HT-29 (cell line): ENCODE measurements at places on chromosomes 1 and 21. TPM values are rescaled to one million over a fixed set of nuclear protein-coding genes. Genes with fewer than 3 reads are reported as not detected.

Gene ATP1A4
- total RNA-seq, result not detected in 2 replicates

- no peak for DNase-seq
These were observed 17.2 kb upstream of the MRPS14 start for GRCh38 chr1:175040324-175040879.

Gene CD1B
- not detected in 2 replicates for total RNA-seq

- DNase-seq, result no peak
These were observed 39.8 kb downstream of the UMODL1 start for GRCh38 chr21:42110691-42111469.

Gene AK5
- total RNA-seq, result not detected in 2 replicates

DNA sequence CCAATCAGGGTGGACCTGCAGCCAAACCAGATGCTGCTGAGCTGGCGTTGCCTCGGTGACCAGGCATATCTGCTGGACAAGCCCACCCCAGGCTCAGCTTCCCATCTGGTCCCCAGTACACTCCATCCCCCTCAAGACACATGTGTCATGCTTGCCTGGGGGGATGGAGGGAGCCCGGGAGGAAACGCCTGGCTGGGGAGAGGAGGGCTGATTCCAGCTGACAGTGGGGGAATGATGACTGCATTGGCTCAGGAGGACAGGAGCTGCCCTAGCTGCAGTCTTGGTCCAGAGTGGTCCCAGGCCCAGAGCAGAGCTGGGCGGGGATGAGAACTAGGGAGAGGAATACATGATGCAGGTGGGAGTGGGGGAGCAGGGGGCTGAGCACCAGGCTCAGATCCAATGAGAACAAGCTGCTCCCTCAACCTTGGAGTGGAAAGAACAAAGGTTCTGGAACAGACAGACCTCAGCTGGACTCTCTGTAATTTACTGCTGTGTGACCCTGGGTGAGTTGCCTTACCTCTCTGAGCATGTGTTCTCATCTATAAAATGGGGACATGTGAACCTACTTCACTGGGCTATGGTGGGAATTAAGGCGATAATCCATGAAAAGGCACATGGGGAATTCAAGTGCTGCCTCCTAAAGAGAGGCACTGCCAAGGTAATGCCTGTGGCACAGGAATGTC, 23.1 kb upstream of the ECE1 start:
- no peak for DNase-seq

GRCh38 chr1:169287280-169287679, 80.3 kb downstream of the NME7 start:
- DNase-seq, result no peak

Gene CELF3
- 0.08 and 0.97 TPM in 2 replicates for total RNA-seq

Gene KMO
- not detected in 2 replicates for total RNA-seq

DNA sequence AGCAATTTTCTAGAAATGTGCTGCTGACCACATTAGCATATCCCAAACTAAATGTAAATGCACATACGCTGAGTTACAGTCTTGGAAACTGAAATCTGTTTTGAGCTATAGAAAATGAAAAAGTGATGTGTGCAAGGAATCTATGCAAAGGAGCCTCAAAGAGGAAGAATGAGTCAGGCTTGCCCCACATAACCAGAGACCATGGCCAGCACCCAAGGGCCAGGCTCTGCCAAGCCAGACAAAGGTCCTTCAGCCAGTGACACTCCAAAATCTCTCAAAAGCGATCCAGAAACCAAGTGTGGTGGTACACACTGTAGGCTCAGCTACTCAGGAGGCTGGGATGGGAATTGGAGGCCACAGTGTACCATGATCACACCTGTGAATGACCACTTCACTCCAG, 195.2 kb downstream of the TOMM20 start:
- DNase-seq, result peak; percentile 16

Gene STYXL2
- total RNA-seq, result not detected in 2 replicates

Gene CFAP141
- not detected in 2 replicates for total RNA-seq

DNA sequence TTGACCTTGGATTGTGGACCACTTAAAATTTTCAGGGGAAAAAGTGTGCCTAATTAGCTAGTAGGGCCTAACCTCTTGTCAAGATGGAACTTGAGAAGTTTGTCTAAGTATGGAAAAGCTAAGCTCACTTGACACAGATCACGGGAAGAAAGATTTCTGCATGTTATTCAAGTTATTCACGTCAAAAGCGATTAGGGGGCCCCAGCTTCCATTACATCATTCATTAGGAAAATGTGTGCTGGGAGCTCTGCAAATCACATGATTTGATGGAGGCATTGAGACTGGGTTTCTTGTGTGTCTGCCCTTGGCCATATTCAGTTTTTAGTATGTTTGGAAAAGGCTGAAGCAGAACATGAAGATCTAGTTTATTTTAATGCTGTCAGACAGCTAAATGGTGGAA, 15.5 kb upstream of the POGZ start:
- DNase-seq, result no peak

GRCh38 chr1:179814546-179814838, 63.1 kb downstream of the TOR1AIP2 start:
- DNase-seq, result no peak

DNA sequence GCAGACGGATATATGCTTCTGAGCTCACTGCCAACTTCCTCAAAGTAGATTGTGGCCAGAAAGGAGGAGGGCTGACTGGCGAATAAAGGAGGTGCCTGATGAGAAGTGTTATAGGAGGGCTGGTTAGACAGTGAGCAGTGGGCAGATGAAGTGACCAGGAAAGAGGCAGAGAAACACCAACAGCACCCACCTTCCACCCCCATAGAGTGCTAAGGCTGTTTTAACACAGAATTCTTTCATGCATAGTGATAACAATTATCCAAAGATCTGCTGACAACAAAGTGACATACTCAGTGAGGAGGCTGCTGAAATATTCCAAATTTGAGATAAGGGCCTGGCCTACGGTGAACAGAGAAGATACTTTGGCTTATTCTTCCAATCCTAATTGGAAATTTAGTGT, 21.2 kb upstream of the MTR start:
- DNase-seq, result no peak

Gene KIF21B
- 3.8 and 4.8 TPM in 2 replicates for total RNA-seq

Gene KCNE1
- 0.05 and 0.31 TPM in 2 replicates for total RNA-seq

Gene DMRTA2
- not detected in 2 replicates for total RNA-seq

Gene TMEM269
- total RNA-seq, result 0.03 TPM in 1 of 2 replicates, not detected in the other

DNA sequence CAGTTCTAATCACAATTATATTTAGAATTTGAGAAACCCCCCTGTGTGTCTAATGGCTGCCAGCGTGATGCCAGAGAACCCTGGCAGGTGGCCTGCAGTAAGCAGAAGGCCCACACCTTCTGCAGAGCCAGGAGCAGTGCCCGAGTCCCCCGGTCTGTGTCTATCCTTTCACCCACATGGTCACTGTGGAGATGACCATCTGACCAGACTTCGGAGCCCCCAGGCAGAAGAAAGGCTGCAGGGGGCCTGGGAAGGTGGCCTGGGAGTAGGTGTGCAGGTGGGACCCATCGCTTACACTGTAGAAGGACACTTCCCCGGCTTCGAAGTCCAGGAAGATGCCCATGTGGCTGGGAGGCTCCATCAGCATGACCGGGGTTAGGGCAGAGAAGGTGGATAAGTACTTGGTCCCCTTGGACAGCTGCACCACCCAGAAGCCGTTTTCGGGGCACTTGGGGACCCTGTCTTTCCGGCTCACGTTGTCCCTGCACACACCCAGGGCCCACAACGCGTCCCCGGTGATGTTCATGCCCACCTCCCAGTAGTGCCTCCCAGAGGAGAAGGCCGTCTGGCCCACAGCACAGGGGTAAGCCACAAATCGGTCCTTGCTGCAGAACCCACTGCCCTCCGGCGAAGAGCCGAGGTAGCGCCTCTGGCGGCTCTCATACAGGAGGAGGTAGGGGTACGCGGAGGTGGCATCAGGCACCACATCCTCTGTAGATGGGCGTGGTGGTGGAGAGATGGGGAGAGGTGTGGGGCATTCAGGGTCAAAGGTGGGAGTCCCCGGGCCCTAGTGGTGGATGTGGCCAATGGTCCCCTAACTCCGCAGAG, 1.6 kb upstream of the TRIM11 start:
- no peak for DNase-seq

Gene EFCAB7
- total RNA-seq, result 1.2 and 1.4 TPM in 2 replicates

DNA sequence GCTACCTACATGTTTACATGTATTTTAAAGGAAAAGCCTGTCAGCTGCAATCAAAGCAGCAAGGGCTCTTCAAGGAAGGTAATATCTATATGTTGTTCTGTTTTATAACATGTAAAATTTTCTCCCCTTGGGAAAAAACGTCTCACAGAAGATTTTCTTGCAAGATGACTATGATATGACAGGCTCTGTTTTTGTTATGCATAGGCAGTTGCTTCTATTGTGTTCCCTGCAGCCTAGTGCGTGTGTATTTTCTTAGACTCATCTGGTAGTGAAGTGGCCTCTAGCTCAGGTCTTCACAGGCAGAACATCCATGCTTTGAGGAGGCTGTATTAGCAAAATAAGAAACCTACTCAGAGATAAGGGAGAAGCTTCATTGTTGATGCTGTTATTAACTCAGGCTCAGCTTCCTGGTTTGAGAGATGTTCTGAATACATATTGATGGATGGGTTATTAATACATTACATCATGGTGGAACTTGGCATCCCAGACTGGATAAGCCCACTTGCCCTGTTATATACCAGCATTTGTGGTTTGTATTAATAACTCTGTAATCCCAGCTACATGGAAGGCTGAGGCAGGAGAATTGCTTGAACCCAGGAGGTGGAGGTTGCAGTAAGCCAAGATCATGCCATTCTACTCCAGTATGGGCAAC, 35.8 kb downstream of the LAMC1 start:
- DNase-seq, result no peak

DNA sequence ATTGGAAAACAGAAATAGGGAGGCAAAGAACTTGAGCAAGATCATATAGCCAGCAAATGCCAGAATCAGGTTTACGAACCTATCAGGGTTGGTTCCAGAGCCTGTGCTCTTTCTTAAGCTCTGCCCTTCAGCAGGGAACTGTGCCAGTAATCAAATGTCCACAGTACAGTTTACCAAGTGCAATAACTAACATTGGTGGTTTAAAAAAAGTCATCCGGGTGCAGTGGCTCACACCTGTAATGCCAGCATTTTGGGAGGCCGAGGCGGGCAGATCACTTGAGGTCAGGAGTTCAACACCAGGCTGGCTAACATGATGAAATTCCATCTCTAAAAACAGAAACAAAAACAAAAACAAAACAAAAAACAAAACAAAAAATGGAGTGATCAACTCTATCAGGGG, 182.7 kb downstream of the LMX1A start:
- no peak for DNase-seq

DNA sequence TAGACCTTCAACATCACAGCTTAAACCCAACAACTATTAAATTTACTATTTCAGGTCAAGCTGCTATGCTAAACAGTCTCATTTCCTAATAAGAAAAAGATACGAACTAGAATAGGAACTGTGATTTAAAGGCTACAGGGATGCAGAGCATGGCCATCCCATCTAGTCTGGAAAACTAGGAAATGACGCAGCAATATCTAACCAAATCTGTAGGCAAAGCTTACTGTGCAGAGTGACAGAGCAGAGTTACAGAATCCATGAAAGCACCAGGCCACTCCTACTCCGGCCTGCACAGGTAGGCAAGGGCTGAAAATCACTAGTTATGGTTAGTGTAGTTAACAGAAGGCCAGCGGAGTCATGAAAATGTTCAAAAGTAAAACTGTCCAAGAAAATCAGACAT, 2.1 kb downstream of the HLCS start:
- DNase-seq, result no peak

GRCh38 chr1:201169971-201170532, 15.8 kb upstream of the TMEM9 start:
- DNase-seq, result no peak

DNA sequence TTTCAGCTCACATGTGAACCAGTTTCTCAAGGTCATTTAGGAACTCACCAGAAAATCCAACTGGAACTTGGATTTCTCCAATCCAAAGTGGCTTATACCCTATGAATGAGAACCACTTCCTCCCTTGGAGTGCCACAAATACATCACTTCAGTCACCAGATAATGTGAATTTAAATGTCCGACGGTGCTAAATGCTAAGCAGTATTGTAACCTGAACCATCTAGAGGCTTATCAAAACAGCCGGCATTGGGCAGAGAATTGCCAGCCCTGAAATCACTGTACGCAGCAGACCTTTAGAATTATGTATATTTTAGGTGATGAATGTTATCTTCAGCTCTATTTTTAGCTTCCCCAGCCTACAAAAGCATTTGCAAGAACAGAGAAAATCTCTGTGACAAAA, 76.8 kb upstream of the COX20 start:
- no peak for DNase-seq

DNA sequence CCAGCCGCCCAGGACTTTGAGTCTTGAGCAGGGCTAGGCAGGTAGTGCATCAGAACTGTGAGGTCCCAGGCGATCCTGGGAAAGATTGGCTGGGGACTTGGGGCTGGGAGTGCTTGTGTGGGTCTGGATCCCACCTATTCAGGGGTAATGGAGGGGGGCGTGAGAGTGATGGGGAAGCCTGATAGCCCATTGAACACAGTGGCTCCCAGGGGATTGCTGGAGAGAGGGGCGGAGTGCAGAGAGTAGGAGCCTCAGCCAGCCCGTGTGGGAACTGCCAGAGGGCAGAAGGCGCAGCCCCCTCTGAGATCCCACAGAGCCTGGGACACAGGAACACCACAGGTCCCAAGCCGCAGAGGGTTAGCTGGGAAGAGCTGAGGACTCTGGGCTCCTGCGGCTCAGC, 19.3 kb upstream of the PDZK1IP1 start:
- DNase-seq, result no peak

Gene DARS2
- total RNA-seq, result 11.1 and 14.5 TPM in 2 replicates

- DNase-seq, result no peak
These were observed 138.8 kb upstream of the HOOK1 start for GRCh38 chr1:59675936-59676335.

GRCh38 chr1:25023826-25024225, 93.8 kb upstream of the RUNX3 start:
- no peak for DNase-seq

Gene HRNR
- total RNA-seq, result not detected in 2 replicates

Gene GDAP2
- 6.3 and 7.9 TPM in 2 replicates for total RNA-seq

GRCh38 chr21:45149021-45149420, 74.6 kb downstream of the ADARB1 start:
- no peak for DNase-seq

- no peak for DNase-seq
These were observed 1201.1 kb upstream of the B3GALT2 start for GRCh38 chr1:194387531-194387930.

Gene ODR4
- total RNA-seq, result 9.6 and 12.3 TPM in 2 replicates

- no peak for DNase-seq
These were observed 333.3 kb upstream of the ZRANB2 start for GRCh38 chr1:71414179-71414578.

Gene TRNP1
- total RNA-seq, result 182 and 203 TPM in 2 replicates

GRCh38 chr1:94031591-94031990, 89.4 kb downstream of the ABCA4 start:
- DNase-seq, result no peak

Gene KCNA3
- not detected in 2 replicates for total RNA-seq

GRCh38 chr1:183932412-183932811, 105.1 kb downstream of the COLGALT2 start:
- no peak for DNase-seq

Gene PRR9
- total RNA-seq, result not detected in 2 replicates

Gene PAQR6
- 6.5 and 7.0 TPM in 2 replicates for total RNA-seq

Gene S100A8
- not detected in 2 replicates for total RNA-seq
